Activated CD4-positive, alpha-beta memory T cell treated with anti-CD3 and anti-CD28 coated beads for 36 hours (primary cell): ENCODE measurements at places on chromosomes 6 and 20. TPM values are rescaled to one million over a fixed set of nuclear protein-coding genes. Genes with fewer than 3 reads are reported as not detected.

- no peak for DNase-seq
- no peaks in the 10 kb centered on the region for H3K27me3 ChIP-seq
- H3K27ac ChIP-seq, result peak overlapping the region; percentile 51
- H3K4me3 ChIP-seq, result no peak overlapping the region
- H3K4me1 ChIP-seq, result peaks cover 9% of the 10 kb centered on the region
These were observed 42.4 kb upstream of the GNRH2 start for GRCh38 chr20:3000852-3001523.

The FOXQ1 gene
- total RNA-seq, result not detected

- no peaks in the 10 kb centered on the region for H3K36me3 ChIP-seq
- H3K27ac ChIP-seq, result no peak overlapping the region
- DNase-seq, result no peak
- H3K27me3 ChIP-seq, result peaks cover 6% of the 10 kb centered on the region
These were observed 297.2 kb upstream of the JARID2 start for GRCh38 chr6:14948586-14949245.

DNA sequence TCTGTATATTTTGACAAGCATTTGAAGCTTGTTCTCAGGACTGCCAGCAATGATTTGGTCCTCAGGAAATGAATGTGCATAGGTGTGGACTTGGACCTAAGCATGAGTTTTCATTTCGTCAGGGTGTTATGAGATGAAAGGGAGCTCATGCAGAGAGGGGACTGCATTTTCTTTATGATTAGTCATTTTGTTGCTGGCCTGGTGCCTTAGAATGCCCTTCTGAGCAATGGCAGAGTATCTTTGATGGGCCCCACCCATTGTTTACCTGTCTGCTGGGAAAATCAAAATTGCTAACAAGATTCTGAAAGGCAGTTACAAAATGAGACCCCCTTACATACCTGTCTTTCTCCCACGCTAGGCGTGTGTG lies 51.5 kb upstream of the MTHFD1L start:
- no peaks in the 10 kb centered on the region for H3K36me3 ChIP-seq
- H3K27ac ChIP-seq, result peak overlapping the region; percentile 93
- peak; percentile 41 for DNase-seq

The IL17F gene
- total RNA-seq, result 119 TPM

The CRISP3 gene
- total RNA-seq, result not detected

The LPA gene
- total RNA-seq, result not detected

The BANF2 gene
- total RNA-seq, result not detected

The MOXD1 gene
- not detected for total RNA-seq

GRCh38 chr6:19998541-19998940 lies 161.4 kb downstream of the ID4 start:
- H3K4me1 ChIP-seq, result no peaks in the 10 kb centered on the region
- H3K36me3 ChIP-seq, result no peaks in the 10 kb centered on the region
- no peak for DNase-seq
- no peak overlapping the region for H3K27ac ChIP-seq

DNA sequence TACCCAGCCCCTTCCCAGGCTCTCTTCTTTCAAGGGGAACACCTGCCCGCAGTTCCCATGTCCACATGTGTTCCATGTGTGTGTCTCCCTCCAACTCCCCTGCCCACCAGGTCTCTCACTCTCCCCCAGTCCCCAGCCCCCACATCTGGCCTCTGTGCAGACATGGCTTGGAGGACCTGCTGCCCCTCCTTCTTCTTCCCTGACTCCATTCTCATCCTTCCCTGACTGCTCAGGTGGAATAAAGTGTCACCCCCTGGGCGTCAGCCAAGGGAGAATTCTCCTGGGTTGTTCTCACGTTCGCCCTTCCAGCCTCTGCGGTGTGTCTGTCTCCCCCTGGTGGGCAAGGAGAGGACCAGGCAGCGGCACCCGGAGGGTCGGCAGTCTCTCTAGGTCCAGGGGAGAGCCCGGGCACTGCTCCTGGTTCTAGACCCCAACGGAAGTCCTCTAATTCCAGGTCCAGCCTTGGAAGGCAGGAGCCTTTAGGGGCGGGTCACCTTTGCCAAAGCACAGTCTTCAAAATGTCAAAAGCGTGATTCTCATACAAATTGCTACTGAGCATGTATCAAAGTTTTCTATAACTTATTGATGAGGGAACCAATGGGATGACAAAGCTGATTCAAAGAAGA lies 50.5 kb downstream of the EBF4 start:
- H3K4me1 ChIP-seq, result peaks cover 41% of the 10 kb centered on the region
- no peaks in the 10 kb centered on the region for H3K36me3 ChIP-seq
- H3K4me3 ChIP-seq, result peak overlapping the region; percentile 13
- peak; percentile 83 for DNase-seq
- H3K27me3 ChIP-seq, result no peaks in the 10 kb centered on the region
- H3K27ac ChIP-seq, result peak overlapping the region; percentile 53

The AGER gene
- 16.5 TPM for total RNA-seq

GRCh38 chr6:114521926-114522325 lies 179.1 kb upstream of the HS3ST5 start:
- H3K4me3 ChIP-seq, result no peak overlapping the region
- H3K27me3 ChIP-seq, result no peaks in the 10 kb centered on the region
- H3K36me3 ChIP-seq, result no peaks in the 10 kb centered on the region
- no peak for DNase-seq
- H3K4me1 ChIP-seq, result no peaks in the 10 kb centered on the region

The MAN1A1 gene
- 23.9 TPM for total RNA-seq

DNA sequence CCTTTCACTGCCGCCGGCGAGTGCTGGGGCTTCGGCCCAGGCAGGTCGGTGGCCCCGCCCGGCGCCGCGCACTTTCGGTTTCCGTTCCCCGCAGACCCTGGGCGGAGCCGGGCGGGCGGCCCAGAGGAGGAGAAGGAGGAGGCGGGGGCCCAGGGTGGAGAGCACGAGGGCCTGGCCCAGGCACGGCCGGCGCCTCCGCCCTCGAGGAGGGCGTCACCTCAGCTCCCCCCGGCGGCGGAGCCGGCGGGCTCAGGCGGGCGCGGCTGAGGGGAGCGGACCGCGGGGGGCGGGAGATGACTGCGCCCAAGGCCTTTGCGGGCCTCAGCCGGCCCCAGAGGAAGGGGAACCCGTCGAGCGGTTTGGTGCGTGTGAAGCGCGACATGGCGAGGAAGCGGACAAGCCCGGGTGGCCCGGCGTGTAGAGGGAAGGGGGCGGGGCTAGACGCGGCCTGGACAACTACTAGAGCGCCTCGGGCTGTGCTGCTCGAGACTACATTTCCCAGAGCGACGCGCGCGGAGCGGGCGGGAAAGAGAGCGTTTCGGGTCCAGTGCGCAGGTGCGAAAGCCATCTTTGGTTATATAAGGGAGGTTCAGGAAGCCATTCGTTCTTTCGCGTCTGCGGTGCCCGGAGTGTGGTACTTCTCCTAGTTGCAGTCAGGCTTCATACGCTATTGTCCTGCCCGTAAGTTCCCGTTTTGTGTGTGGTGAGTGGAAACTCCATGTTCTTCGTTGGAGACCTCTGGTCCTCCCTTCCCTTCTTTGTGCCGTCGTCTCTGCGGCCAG lies at the start of gene ZNFX1:
Gene ZNFX1 (minus strand): TSS at position 22 of the 782 bp plus-strand sequence. CDS start 2,218 bp downstream, outside the sequence.
- H3K4me3 ChIP-seq, result peak within 1 kb of the TSS; percentile 99
- peaks cover 51% of the 10 kb centered on the region for H3K4me1 ChIP-seq
- H3K27ac ChIP-seq, result peak within 1 kb of the TSS; percentile 99
- H3K27me3 ChIP-seq, result peaks cover 2% of the 10 kb centered on the region
- peaks cover 75% of the 10 kb centered on the region for H3K36me3 ChIP-seq
- DNase-seq, result peak; percentile 99

The RWDD2A gene
- total RNA-seq, result 2.6 TPM

GRCh38 chr20:45948261-45948733 lies 13.8 kb downstream of the PCIF1 start:
- peaks cover 28% of the 10 kb centered on the region for H3K4me1 ChIP-seq
- H3K36me3 ChIP-seq, result peaks cover 45% of the 10 kb centered on the region
- H3K4me3 ChIP-seq, result no peak overlapping the region
- DNase-seq, result no peak
- H3K27me3 ChIP-seq, result no peaks in the 10 kb centered on the region
- no peak overlapping the region for H3K27ac ChIP-seq

GRCh38 chr20:2749951-2750490 lies 50.4 kb downstream of the CPXM1 start:
- no peaks in the 10 kb centered on the region for H3K36me3 ChIP-seq
- H3K27ac ChIP-seq, result no peak overlapping the region
- peaks cover 23% of the 10 kb centered on the region for H3K27me3 ChIP-seq
- H3K4me3 ChIP-seq, result no peak overlapping the region
- no peak for DNase-seq

The TMEM200A gene
- 0.34 TPM for total RNA-seq

DNA sequence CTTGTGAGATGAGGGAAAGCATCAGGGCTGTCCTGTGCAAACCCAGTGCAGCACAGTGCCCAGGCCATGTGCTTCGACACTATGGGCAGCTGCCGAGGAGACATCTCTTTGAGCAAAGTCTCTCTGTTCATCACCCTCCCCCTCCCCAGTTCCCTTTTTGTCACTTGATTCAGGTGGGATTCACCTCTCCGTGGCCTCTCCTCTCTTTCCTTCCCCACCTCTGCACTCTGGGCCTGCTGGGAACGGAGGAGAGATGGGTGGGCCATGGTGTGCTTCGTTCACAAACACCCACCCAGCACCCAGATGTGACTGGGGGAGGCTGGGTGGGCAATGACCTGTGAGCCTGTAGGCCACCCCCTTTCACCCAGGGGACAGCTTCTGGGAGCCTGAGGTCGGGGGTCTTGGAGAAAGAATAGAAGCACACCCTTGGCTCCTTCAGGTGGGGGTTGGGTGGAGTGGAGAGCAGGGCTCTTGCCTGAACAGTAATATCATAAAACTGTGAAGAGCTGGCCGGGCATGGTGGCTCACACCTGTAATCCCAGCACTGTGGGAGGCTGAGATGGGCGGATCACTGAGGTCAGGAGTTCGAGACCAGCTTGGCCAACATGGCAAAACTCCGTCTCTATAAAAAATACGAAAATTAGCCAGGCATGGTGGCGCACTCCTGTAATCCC lies 33.5 kb upstream of the DLGAP4 start:
- H3K27ac ChIP-seq, result no peak overlapping the region
- no peaks in the 10 kb centered on the region for H3K4me1 ChIP-seq
- no peak overlapping the region for H3K4me3 ChIP-seq
- DNase-seq, result no peak
- H3K27me3 ChIP-seq, result peaks cover 8% of the 10 kb centered on the region

- no peak for DNase-seq
- H3K4me1 ChIP-seq, result peaks cover 8% of the 10 kb centered on the region
- H3K4me3 ChIP-seq, result no peak overlapping the region
- no peak overlapping the region for H3K27ac ChIP-seq
These were observed 106.0 kb downstream of the TRIM27 start for GRCh38 chr6:28817808-28818145.

The XKR7 gene
- total RNA-seq, result not detected

- no peak overlapping the region for H3K4me3 ChIP-seq
- H3K4me1 ChIP-seq, result no peaks in the 10 kb centered on the region
- no peaks in the 10 kb centered on the region for H3K27me3 ChIP-seq
- H3K27ac ChIP-seq, result no peak overlapping the region
These were observed 12.7 kb downstream of the BLTP3A start for GRCh38 chr6:34804543-34804942.

The TINAG gene
- total RNA-seq, result not detected

GRCh38 chr6:109239160-109239559 lies 143.1 kb downstream of the CD164 start:
- H3K4me3 ChIP-seq, result no peak overlapping the region
- H3K27ac ChIP-seq, result no peak overlapping the region
- H3K27me3 ChIP-seq, result no peaks in the 10 kb centered on the region
- peaks cover 6% of the 10 kb centered on the region for H3K4me1 ChIP-seq
- no peaks in the 10 kb centered on the region for H3K36me3 ChIP-seq
- DNase-seq, result no peak

- no peak overlapping the region for H3K4me3 ChIP-seq
- peaks cover 16% of the 10 kb centered on the region for H3K27me3 ChIP-seq
- no peaks in the 10 kb centered on the region for H3K36me3 ChIP-seq
- no peak for DNase-seq
These were observed 104.3 kb downstream of the RNF144B start for GRCh38 chr6:18491308-18492045.

The SLC22A16 gene
- total RNA-seq, result not detected

The NKX2-4 gene
- not detected for total RNA-seq

The PRR18 gene
- total RNA-seq, result 0.17 TPM

DNA sequence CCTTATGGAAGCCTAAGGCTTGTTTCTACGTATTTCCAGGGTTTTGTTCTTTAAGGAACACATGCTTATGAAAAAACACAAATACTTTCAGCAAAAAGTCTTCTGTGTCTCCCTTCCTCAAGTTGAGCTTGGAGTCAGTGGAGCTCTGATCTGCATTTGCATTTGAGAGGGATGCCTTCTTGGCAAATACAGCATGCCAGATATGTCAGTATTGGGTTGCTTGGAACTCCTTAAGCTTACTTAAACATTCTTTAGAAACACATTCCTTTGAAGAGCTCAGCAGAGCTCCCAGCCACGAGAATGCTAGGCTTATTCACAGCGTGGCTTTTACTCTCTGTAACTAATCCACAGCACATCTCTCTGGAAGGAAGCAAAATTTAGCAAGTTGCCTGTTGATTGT lies 68.3 kb downstream of the ANKRD6 start:
- H3K4me1 ChIP-seq, result no peaks in the 10 kb centered on the region
- no peaks in the 10 kb centered on the region for H3K36me3 ChIP-seq
- no peak overlapping the region for H3K27ac ChIP-seq
- no peaks in the 10 kb centered on the region for H3K27me3 ChIP-seq

DNA sequence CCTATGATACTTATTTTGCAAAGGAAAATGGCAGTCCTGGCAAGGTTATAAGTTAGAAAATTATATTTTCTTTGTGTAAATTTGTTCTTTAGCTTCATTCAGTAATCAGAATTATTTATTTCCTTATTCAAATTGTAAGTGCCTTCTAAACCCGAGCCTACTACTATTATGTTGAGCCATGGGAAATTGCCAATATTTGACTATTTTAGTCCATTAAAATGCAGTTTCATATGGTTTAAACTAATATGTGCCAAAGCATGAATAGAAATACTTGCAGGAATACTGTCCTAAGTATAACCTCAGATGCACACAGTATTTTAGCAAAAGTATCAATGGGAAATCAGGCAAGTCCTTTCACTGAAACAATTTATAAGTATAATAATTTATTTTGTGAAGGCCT lies 228.4 kb downstream of the LAMA2 start:
- H3K4me1 ChIP-seq, result no peaks in the 10 kb centered on the region
- no peak overlapping the region for H3K27ac ChIP-seq
- H3K27me3 ChIP-seq, result peaks cover 6% of the 10 kb centered on the region
- no peak overlapping the region for H3K4me3 ChIP-seq

The SFTA2 gene
- total RNA-seq, result not detected
